Stimulated activated CD4-positive, alpha-beta T cell treated with anti-CD3 and anti-CD28 coated beads, TNF-alpha, amount 100 ng/mL, for 48 hours (primary cell): ENCODE measurements at places on chromosomes 16 and 17.

DNA sequence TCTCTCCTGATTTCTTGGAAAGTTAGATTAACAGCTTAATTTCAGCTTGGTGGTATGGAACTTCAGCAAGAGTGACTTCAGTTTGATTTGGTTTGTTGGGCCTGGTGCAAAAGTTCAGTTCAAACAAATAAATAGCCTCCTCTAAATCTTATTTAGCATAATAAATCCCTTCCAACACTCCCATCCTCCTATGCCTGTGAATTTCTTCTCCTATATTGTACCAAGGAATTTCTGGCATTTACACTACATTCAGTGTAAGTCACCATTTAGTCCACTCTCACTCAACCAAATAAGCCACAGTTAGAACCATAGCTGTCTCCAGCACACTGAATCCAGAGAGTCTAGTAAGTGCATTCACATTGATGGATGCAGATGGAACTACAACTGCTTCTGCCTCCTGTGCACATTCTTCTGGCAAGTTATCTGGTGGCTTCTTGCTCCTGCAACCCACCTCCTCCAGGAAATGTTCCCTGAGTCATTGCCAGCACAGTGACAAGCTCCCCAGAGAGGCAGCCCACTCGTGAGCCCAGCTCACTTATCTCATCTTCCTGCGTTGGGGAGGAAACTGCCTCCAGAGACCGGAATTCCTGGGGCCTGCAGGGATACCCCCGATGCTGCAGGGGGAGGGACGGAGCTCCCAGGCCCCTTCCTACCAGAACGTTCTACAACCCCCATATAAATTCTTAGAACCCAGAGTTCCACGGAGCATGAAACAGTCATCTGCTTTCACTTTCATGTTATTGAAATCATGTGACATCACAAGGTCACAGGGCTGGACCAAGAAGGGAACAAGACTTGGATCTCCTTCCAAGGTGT lies 318.3 kb downstream of the PHKB start:
- DNase-seq = no peak

DNA sequence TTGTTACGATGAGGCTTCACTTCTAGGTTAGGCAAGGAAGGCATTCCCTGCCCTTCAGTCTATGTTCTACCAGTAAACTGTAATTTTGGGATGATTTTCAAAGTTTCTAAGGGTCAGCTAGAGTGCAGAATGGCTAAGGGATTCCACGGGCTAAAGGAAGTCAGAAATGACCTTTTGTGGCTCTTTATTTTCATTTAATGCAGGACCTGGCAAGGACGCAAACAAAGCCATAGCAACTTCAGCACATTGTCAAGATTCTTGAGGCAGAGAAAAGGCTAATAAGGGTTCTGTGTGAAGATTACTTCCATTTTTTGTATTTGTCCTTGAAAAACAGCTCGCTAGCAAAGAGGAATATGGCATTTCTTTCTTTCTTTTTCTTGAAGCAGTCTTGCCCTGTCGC lies 76.6 kb downstream of the STX8 start:
- no peak for DNase-seq

DNA sequence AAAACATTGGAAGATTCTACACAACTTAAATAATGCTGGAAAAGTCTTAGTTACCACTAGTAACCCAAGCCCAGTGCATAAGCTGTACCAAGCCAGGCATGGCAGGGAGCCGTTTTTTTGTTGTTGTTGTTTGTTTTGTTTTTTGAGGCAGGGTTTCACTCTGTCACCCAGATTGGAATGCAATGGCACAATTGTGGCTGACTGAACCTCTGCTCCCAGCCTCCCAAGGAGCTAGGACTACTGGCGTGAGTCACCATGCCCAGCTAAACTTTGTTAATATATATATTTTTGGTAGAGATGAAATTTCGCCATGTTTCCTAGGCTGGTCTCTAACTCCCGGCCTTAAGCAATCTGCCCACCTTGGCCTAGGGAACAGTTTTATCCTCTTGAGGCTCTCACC lies 564 bp upstream of the TMIGD1 start:
- no peak for DNase-seq

- DNase-seq = no peak
Measured at GRCh38 chr17:64507413-64507782, 621 bp downstream of the CEP95 start.

GRCh38 chr16:22810226-22810625 lies 3.7 kb upstream of the HS3ST2 start:
- no peak for DNase-seq

- DNase-seq = no peak
Measured at GRCh38 chr16:89361751-89362539, 128.4 kb downstream of the ANKRD11 start.

- DNase-seq = no peak
Measured at GRCh38 chr17:3818786-3819185, 17.8 kb upstream of the ITGAE start.

DNA sequence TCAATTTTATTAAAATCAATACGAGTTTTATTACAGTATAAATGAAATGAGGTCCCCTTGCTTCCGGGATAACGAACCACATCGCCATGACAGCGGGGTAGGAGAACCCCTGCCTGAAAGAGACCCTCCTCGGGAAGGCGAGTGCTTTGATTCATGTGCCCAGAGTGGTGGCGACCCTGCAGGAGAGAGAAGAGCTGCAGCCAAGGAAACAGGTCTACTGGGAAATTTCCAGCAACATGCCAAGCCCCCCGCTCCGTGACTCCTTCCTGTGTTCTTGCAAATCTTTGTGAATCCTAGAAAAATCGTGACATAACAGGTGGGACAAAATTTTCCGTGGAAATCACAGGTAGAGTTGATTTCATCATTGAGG lies 162.5 kb downstream of the WSCD1 start:
- DNase-seq = no peak

DNA sequence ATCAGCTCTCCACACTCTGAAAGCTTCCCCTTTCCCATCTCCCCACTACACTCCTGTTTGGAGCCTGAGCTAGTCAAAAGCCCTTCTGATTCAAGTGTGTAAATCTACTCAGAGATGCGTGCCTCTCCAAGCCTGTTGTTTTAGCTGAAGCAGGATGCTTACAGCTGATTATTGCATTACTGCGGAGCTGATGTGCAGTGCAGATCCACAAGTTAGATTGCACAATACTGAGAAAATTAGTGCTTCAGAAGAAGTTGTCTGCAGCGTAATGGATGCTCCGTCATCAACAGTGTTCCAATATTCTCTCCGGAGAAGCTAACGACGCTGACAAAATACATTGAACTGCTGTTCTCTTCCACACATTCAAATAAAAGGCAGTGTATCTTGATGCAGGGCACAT lies 44.8 kb upstream of the NLRP1 start:
- DNase-seq = no peak

DNA sequence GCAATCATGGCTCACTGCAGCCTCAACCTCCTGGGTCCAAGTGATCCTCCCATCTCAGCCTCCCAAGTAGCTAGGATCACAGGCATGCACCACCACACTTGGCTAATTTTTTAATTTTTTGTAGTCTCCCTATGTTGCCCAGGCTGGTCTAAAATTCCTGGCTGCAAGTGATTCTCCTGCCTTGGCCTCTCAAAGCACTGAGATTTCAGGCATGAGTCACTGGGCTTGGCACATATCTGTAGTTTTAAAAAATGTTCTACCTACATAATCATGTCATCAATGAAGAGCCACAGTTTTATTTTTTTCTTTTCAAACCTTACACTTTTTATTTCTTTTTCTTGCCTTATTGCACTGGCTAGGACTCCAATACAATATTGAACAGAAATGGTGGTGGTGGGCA lies 33.1 kb upstream of the COL1A1 start:
- no peak for DNase-seq

GRCh38 chr17:27526604-27527002 lies 70.4 kb downstream of the KSR1 start:
- peak; percentile 20 for DNase-seq

GRCh38 chr17:15978606-15979005 lies 20.9 kb downstream of the ZSWIM7 start:
- DNase-seq = no peak

DNA sequence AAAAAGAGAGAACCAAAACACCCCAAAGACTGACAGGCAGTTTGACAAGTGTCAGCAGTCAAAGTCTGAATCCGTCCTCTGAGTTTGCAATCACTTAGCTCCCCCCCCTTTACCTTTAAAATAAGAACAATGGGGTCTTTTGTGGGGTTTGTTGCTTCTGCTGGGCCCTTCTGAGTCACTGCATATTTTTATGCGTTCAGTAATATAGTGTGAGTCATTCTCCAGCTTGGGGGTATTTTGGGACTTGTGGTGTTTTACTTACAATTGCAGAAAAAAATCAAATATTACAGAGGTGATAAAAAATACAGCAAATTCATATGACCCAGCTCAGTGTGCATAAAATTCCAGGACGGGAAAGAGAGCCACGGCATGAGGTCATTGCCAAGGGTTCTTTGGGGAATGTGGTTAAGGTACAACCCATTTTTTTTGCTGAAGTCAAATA lies 120.1 kb downstream of the CYLD start:
- no peak for DNase-seq

GRCh38 chr17:69874175-69874670 lies 200.8 kb upstream of the KCNJ16 start:
- no peak for DNase-seq

DNA sequence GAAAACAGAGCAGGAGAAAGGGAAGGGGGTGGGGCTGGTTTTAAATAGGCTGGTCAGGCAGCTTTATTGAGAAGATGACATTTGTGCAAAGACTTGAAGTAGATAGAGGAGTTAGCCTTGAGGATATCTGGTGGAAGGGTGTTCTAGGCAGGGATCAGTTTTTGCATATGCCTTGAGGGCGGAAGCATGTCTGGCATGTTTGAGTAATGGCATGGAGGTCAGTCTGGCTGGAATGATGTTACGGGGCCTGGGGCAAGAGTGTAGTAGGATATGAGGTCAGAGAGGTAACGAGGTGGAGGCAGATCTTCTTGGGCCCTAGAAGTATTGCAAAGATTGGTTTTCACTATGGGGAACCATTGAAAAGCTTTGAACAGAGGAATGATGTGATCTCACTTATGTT lies 4.8 kb downstream of the RABEP1 start:
- DNase-seq = no peak

DNA sequence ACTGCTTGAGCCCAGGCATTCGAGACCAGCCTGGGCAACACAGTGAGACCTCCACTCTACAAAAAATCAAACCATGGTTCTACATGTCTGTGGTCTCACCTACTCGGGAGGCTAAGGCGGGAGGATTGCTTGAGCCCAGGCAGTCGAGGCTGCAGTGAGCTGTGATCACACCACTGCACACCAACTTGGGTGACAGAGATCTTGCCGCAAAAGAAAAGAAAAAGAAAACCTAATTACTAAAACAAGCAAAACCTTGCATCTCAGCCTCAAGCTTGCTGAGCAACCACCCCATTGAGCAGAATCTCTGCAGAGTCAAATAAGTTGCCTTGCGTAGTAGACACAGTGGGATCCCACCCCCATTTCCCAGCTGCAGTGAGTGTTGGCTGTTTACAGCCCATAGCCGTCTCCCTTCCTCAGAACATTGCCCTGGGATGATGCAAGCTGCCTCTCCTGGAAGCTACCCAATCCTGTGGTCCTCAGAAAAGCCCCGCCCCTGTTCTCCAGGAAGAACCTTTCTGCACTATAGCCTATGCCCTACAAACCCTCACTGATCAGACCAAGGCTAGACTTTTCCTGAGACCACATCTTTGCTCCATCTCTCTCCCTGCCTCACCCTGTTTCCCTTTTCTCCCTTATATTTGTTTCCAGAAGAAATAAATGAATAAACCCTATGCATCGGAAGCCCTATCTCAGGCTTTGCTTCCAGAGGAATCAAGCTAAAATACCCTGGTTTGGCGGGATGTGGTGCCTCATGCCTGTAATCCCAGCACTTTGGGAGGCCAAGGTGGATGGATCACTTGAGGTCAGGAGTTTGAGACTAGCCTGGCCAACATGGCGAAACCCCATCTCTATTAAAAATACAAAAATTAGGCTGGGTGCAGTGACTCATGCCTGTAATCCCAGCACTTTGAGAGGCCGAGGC lies 16.7 kb upstream of the ERN2 start:
- DNase-seq = no peak

- DNase-seq = no peak
Measured at GRCh38 chr17:63512388-63512787, 10.8 kb upstream of the KCNH6 start.

DNA sequence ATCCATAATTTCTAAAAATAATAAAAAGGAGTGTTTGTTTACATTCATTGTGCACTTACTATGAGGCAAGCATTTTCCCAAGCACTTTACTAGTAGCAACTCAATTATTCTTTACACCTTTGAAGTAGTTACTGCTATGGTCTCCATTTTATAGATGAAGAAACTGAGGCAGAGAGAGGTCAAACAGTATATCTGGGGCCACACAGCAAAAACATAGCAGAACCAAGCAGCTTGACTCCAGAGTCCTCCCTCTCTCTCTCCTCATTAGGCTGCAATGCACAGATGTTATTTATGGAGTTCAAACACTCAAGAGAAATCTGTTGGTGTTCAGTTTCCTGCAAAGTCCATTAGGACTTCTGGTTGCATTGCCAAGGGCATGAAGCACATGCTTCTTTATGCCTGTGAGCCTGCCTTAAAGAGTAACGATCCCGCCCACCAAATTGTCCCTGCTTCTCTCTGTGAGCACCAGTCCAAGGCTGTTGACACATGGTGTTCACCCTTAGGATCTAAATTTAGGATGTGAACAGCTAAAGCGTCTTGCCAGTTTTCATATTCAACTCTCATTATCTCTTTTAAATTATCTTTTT lies 44.0 kb downstream of the GPRC5B start:
- no peak for DNase-seq

DNA sequence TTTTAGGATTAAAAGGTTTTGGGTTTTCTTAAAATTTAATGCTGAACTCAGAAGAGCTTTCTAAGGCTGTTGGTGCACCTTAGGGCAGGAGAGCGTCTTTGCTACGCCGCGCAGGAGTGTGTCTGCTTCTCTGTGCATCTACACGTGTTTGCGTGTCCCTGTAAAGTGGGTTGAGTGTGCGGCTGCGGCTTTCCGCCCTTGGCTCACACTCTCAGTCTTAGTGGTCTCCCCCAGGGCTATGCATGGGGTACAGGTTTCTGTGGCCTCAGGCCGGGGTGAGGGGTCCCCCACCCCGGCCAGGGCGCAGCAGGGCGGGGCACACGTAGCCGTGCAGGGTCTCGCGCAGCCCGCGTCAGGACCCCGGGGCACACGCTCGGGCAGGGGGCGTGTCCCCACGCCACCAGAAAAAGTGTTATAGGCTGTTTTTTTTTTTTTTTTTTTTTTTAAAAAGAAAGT lies 727 bp upstream of the TENT4B start:
- DNase-seq = peak; percentile 55

DNA sequence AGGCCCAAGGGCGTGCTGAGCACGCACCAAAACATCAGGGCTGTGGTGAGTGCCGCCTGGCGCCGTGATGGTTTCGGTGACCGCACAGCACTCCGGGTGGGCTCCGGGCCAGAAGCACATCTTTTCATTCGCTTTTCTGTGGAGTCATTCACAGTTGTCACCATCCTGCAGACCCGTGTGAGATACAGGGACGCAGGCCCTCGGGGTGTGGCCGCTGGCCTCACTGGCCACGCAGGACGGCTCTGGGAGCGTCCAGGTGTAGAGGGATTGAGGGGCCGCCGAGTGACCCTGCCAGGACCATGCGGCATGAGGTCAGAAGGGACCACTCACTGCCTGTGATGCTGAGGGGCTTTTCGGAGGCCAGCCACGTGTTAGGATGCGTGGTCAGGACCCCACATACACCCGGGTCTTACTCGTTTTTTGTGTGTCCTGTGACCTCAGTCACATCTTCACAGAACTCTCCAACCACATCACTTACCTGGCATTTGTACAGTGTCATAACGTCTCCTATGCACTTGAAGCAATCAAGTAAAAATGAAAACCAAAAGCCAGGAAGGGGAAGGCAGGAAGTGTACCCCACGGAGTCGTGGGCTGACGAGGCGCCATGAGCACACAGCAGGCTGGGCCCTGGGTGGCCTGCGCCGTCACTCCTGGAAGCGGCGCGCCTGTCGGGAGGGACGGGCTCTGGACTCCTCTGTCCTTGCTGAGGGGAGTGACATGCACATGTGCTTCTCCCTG lies 7.8 kb downstream of the ACSF3 start:
- no peak for DNase-seq
